Activated CD4-positive, alpha-beta T cell treated with anti-CD3 and anti-CD28 coated beads, Interleukin-2, amount 50 U/mL, for 24 hours (primary cell): ENCODE measurements at places on chromosomes 1 and 21.
A peak's percentile ranks its signal among the peaks of the same experiment; 100 is the strongest.

GRCh38 chr1:101595881-101596374 is 359.1 kb downstream of the S1PR1 start:
- no peak for DNase-seq

- no peak for DNase-seq
These were observed 5.9 kb upstream of the WNT2B start for GRCh38 chr1:112502826-112503225.

DNA sequence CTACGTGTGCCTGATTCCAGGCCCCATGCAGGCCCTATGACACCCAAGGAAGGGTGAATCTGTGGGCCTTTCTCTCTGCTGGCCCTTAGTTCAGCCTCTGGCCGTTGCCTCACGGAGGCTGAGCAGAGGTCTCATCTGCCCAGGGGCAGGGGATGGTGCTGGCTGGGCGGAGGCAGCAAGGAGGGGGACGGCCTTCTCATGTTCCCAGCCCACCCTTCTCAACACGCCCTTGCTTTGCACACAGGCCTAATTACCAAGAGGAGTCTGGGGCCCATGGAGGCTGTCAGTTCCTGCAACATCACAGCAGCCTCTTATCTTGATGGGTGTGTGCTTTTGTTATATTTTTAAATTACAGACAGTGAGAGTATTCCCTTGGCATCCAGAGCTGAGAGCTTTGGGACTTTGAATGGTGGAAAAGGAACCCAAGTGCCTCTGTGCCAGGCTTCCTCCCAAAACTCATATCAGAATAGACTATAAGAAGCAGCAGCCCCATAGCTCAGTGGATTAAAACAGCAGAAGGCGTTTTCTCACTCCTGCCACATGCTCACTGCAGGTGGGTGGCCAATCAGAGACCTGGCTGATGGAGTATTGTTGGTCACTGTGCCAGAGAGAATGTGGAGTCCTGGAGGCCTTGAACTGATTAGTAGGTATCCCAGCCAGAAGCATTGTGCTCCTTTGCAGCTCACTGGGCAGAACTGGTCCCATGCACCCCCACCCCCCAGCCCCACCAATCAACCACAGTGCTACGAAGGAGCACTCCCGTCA is 164.9 kb downstream of the CAMTA1 start:
- no peak for DNase-seq

DNA sequence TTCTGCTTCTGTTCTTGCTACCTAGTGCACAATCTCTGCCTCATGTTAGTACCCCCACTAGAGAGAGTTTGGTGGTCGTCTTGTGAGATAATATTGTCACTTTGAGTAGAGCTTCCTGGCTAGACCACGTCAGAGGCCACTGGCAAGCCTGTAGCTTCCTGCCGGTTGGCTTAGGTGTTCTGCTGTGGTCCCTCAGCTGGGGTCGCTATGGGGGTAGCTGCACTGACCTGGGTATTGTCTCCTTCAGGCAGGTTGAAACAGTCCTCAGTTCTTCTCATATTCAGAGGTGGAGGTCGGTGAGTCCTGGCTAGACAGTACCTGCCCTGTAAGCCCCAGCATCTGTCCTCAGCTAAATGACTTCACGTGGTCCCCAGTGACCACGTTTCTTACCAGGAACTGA is 86.2 kb downstream of the C1orf94 start:
- no peak for DNase-seq

DNA sequence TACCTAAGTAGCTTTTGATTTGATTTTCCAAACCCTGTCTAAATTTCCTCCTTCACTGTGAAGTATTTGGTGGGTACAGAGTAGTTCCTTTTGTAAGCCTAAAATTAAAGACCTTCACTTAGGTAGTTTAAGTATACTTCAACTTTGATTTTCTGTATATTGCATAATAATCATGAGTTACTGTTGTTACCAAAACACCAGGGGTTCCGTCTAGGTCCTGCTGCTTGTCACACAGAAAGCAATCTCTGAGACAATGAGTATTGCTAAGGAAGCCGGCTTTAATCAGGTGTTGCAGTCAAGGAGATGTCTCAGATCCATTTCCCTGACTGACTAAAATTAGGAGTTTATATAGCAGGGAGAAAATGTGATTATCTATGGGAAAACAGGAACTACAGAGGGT is 15.3 kb downstream of the RPS6KC1 start:
- no peak for DNase-seq

GRCh38 chr1:93374334-93375106 is 28.8 kb downstream of the DR1 start:
- no peak for DNase-seq

GRCh38 chr1:74467786-74468377 is 44.5 kb downstream of the LRRC53 start:
- no peak for DNase-seq

- DNase-seq = no peak
These were observed 32.7 kb downstream of the TMEM51 start for GRCh38 chr1:15186073-15186845.

- no peak for DNase-seq
These were observed 16.5 kb downstream of the BACH1 start for GRCh38 chr21:29315131-29315749.

- no peak for DNase-seq
These were observed 8.6 kb upstream of the AK2 start for GRCh38 chr1:33045246-33045645.

GRCh38 chr1:204975568-204976235 is 67.3 kb upstream of the CNTN2 start:
- peak; percentile 18 for DNase-seq

GRCh38 chr1:113928941-113929749 is at the start of gene HIPK1:
Gene HIPK1 (plus strand): TSS chr1:113929324.
- peak; percentile 90 for DNase-seq

DNA sequence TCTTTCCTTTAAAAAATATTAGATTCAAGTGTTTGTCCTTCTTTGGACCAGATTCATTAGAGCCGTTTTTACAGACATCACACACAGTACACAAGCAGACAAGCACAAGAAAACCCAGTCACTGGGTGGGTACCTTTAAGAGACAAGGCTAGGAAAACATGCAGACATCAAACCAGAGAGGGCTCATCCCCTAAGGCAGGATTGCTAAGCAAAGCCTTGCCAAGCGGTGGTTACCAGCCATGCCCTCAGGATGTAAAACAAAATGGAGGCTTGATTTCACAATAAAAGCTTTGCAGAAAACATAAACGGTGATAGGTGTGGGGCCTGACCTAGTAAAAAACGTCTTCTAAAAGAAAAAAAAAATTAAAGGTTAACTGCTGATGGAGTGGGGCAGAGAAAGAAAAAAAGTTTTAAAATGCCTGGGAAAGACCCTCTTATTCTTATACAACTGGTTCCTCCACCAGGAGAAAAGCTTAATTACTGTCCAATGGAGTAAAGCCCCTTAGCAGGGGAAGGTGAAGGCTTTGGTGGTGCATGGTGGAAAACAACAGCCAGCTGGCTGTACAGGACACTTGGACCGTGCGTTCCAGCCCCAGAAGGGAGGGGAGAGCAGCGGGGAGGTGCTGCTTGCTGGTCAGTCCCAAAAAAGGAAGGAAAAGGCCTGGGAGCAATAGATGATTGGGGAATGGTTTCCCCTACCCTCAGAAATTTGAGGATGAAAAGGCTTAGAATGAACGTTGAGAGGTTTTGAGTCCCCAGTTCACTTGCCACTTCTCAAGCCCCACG is 30.4 kb upstream of the FMO1 start:
- no peak for DNase-seq

DNA sequence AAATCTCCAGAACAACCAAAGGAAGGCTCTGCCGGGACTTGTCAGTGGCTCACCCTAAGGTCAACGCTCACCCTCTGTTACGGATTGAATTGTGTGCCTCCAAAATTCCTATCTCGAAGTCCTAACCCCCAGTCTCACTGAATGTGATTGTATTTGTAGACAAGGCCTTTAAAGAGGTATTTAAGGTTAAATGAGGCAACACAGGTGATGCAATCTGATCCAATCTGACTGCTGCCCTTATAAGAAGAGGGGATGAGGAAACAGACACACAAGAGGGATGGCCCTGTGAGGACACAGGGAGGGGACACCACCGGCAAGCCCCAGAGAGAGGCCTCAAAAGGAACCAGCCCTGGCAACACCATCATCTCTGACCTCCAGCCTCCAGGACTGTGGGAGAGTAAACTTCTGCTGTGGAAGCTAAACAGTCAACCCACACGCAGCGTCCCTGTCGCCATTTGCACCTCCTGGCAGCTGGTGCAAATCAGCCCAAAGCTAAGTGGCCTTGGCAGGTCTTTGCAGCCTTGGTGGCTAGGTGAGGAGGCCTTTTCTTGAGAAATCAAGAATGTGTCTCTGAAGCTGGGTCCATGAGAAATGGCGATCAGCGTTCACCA is 24.2 kb downstream of the UBASH3A start:
- no peak for DNase-seq

DNA sequence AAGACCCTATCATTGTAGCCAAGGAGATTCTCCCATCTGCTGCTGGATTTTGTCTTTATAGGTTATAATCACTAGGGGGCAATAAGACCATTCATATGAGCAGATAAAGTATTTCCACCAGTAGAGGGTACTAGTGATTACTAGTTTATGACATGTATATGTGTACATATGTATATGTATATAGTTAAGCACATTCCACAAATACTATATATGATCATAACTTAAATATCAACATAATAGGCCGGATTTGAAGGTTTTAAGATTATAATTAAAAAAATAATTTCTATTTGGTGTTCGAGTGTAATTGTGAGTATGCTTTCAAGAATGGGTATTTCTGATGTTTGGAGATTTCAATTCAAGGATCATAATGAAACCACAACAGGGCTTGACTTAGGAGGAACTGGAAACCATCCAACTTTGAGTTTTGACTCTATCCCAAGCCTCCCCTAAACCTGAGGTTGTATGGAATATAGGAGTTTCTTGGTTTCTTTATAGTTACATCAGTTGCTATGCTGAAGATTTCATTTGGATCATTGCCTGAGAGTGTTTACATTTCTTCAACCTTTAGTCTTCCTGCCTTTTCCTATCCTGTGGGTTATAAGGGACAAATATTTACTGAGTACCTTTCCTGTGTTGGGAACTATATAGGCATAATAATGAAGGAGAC is 16.9 kb downstream of the TCEANC2 start:
- DNase-seq = no peak

DNA sequence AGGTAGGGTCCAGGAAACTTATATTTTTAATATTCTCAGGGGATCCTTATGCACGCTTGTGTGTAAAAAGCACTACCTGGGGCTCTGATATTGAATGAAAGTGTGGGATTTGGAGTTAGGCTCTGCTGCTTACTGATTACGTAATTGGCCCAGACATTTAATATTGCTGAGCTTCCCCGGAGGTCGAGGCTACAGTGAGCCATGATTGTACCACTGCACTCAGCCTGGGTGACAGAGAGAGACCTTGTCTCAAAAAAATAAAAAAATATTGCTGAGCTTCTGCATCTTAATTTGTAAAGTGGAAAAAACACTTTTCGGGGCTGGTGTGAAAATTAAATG is 62.2 kb upstream of the KIF26B start:
- DNase-seq = no peak

DNA sequence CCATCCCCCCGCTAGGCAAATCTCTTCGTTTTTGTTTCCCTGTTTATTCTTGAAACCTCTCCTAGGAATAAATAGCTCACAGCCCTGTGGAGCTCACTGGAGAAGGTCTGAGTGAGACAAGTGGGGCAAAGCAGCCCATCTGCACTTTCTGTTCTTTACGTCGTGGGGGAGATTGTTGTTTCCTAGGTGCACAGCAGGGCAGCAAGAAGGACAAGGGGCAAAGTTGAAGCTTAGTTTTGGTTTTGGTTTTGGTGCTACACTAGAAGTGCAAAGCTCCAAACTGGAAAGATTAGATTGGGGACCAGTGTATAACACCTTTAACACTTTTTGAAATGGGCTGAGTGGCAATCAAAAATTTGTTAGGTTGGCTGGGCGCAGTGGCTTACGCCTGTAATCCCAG is 76.6 kb downstream of the GPR88 start:
- no peak for DNase-seq

DNA sequence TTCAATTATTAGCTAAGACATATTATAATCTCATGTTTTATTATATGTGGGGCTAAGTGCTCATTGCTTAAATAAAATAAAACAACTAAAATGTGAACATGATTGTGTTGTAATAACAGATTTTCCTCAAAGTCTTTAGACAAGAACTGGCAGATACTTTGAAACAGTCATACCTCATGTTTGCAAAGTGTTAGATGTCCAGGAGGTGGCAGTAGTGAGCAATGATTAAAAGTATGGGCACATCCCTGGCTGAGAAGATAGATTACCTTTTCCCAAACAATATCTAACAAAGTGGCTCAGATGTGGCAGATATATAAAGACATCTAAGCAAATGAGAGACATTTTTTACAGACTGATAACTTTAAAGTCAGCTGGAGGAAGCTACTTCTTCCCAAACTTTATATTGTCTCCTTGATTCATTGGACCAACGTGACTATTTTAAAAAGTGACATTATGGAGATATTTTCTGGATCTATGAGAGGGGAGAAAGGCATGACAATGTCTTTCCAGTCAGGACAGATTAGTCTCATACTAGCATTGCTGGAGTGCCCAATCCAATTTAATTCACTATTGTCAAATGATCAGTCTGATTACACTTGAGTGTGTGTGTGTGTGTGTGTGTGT is 269.8 kb downstream of the S1PR1 start:
- DNase-seq = peak; percentile 47

DNA sequence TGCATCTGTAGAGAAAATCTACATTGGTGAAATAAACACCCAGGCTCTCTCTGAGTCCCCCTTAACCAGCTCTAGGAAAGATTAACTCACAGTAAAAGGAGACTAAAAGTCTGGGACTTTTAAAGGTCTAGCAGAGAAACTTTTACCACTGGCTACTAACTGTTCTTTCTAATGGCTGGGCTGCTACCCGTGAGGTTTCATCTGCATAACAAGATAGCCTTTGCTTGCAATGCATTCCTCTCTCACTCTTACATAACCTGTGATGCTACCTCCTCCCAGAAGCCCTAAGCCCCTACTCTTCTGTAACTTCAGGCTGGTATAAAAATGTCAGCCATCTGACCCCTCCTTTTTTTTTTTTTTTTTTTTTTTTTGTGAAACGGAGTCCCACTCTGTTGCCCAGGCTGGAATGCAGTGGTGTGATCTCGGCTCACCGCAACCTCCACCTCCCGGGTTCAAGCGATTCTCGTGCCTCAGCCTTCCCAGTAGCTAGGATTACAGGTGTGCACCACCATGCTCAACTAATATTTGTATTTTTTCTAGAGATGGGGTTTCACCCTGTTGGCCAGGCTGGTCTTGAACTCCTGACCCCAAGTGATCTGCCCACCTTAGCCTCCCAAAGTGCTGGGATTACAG is 344.2 kb downstream of the RGS7 start:
- no peak for DNase-seq

DNA sequence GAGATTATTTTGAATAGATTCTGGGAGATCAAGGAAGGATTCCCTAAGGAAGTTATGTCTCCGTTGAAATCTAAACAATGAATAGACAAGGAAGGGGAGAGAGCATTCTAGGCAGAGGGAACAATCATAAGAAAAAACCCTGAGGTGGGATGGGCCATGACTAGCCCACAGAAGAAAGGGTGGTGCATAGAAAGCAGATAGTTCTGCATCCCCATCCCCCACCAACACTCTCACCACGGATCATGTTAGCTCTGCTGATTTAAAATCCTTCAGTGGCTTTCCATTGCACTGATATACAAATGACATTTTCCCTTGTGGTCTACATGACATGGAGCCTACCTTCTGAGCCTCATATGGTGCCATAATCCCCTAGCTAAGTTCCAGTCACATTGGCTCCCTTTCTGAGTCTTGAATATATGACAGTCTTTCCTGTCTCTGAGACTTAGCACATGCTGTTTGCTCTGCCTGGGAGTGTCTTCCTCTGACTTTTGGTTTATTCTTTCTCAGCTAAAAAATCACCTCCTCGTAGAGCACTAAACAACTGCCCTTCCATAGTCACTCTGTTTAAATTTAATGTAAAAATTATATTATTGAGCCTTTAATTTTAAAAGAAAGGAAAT is 15.2 kb downstream of the SCMH1 start:
- no peak for DNase-seq

- DNase-seq = no peak
These were observed 258.4 kb downstream of the HLX start for GRCh38 chr1:221137666-221138065.
